Psoas muscle (tissue), 8 donors: ENCODE measurements at places on chromosomes 5 and 9. TPM values are rescaled to one million over a fixed set of nuclear protein-coding genes. Genes with fewer than 3 reads are reported as not detected.
A peak's percentile ranks its signal among the peaks of the same experiment; 100 is the strongest.

- no peak overlapping the region for H3K27ac ChIP-seq
- no peak for DNase-seq
- H3K36me3 ChIP-seq = no peaks in the 10 kb centered on the region
- no peak overlapping the region for H3K4me3 ChIP-seq
Observed at GRCh38 chr5:158770506-158770905, 329.2 kb downstream of the EBF1 start.

DNA sequence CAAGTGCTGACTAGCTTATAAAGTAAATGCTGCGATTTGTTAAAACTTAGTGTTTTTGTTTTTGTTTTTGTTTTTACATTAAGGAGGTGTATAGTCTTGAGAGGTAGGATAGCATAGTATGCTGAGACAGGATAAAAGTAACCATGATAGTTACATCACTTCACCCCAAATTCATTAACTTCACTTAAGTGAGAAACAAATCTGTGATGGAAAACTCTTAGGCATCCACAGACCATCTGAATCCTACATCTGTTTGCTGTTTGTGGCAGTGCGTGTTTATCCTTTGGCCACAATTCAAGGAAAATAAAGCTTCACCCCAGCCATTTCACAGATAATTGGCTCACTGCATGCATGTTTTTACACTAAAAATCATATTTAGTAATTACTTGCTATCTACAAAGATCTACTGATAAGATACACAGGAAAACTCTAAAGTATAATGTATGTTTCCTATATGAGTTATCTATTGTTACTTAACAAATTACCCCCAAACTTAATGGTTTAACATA lies 82.0 kb downstream of the ZNF622 start:
- H3K4me3 ChIP-seq = no peak overlapping the region
- no peak for DNase-seq
- no peaks in the 10 kb centered on the region for H3K27me3 ChIP-seq

DNA sequence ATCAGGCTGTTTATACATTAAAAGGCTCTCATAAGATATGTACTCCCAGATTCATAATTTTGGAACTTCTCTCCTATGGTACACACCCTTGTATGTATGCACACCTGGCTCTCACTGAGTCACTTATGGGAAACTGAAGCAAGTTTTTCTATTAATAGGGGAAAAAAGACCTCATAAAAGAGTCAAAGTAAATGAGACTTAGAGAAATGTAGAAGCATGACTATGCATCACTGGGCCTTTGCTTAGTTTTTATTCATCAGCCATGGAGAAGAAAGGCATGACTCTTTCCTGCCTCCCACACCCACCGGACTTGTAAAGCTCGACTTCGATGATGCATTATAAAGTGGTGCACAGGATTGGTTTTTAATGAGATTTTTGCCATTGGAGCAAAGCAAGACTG lies 28.2 kb downstream of the MTAP start:
- no peak for DNase-seq
- H3K4me1 ChIP-seq = peaks cover 13% of the 10 kb centered on the region
- no peaks in the 10 kb centered on the region for H3K27me3 ChIP-seq
- H3K36me3 ChIP-seq = no peaks in the 10 kb centered on the region
- no peak overlapping the region for H3K4me3 ChIP-seq

Gene STOML2
- total RNA-seq = 138 TPM

- H3K36me3 ChIP-seq = peaks cover 36% of the 10 kb centered on the region
- no peak overlapping the region for H3K27ac ChIP-seq
- no peaks in the 10 kb centered on the region for H3K27me3 ChIP-seq
- no peak overlapping the region for H3K4me3 ChIP-seq
- H3K4me1 ChIP-seq = no peaks in the 10 kb centered on the region
- no peak for DNase-seq
Observed at GRCh38 chr9:5869315-5870019, 21.2 kb upstream of the MLANA start.

Gene DOCK8
- total RNA-seq = 2.0 TPM

Gene SOHLH1
- not detected for total RNA-seq

GRCh38 chr9:101791938-101792337 lies 53.5 kb upstream of the GRIN3A start:
- no peak overlapping the region for H3K27ac ChIP-seq
- H3K36me3 ChIP-seq = no peaks in the 10 kb centered on the region
- H3K4me1 ChIP-seq = no peaks in the 10 kb centered on the region
- H3K27me3 ChIP-seq = no peaks in the 10 kb centered on the region
- DNase-seq = no peak
- no peak overlapping the region for H3K4me3 ChIP-seq

DNA sequence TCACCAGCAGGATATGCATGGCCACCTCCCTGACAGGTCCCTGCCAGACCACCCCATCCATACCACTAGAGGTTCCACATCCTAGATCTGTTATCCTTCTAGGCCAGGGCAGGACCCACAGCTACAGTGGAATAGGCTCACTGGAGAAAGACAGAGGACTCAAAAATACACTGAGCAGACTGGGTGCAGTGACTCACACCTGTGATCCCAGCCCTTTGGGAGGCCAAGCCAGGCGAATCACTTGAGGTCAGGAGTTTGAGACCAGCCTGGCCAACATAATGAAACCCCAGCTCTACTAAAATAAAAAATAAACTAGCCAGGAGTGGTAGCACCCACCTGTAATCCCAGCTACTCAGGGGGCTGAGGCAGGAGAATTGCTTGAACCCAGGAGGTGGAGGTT lies 56.5 kb upstream of the TESK1 start:
- H3K36me3 ChIP-seq = peaks cover 27% of the 10 kb centered on the region
- H3K27ac ChIP-seq = peak overlapping the region; percentile 30
- no peak overlapping the region for H3K4me3 ChIP-seq
- H3K27me3 ChIP-seq = no peaks in the 10 kb centered on the region
- no peak for DNase-seq
- peaks cover 51% of the 10 kb centered on the region for H3K4me1 ChIP-seq

GRCh38 chr9:116907989-116908388 lies 220.9 kb downstream of the TRIM32 start:
- no peaks in the 10 kb centered on the region for H3K27me3 ChIP-seq
- no peak overlapping the region for H3K4me3 ChIP-seq
- no peaks in the 10 kb centered on the region for H3K4me1 ChIP-seq

DNA sequence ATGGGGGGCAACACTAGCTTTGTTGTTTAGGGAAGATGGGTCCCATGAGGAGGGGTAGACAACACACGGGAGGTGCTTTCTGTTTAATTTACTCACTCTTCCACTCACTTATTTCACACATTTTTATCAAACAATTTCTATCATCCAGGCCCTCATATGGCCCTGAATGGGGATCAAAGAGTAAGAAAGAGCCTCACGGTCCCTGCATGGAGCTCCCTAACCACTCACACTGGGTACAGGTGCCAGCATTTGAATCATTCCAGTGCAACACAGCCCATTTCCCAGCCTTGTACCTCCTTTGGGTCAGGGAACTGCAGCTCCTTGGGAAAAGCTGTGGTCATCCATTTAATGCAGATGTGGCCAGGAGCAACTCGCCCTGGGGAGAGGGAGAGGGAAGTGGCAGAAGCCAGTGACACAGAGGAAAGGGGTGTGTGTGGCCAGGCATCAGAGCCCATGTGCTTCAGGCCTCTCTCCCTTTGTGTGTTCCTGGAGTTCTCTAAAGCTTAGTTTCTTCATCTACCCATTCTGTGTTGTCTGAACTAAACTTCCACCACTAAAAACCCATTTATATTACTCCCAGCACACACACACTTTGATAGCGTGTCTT lies 185.4 kb downstream of the PJA2 start:
- H3K27me3 ChIP-seq = no peaks in the 10 kb centered on the region
- no peak overlapping the region for H3K27ac ChIP-seq
- no peak for DNase-seq
- no peaks in the 10 kb centered on the region for H3K36me3 ChIP-seq

Gene SPINK14
- not detected for total RNA-seq

Gene PCDHGA8
- total RNA-seq = 1.6 TPM

DNA sequence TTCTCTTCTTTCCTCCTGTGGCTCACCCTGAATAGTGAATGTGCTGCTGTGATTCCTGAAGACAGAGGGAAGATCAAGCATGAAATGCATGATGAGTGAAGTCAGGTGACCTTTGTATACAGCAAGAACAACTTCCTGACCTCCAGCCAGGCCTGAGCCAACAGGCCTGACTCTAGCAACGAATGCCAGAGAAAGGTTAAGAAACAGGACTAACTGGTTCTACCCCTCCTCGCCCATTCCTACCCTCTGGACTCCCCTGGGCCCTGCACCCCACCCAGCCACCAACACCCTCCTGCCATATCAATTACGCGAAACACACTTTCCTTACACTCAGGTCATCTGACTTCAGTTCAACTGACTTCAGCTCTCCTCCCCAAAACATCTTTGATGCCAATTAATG lies 4.9 kb downstream of the SUSD1 start:
- H3K36me3 ChIP-seq = peaks cover 2% of the 10 kb centered on the region
- H3K27ac ChIP-seq = no peak overlapping the region
- DNase-seq = no peak
- H3K4me3 ChIP-seq = no peak overlapping the region
- peaks cover 9% of the 10 kb centered on the region for H3K4me1 ChIP-seq

GRCh38 chr5:137365126-137365865 lies 133.8 kb downstream of the SPOCK1 start:
- H3K4me1 ChIP-seq = no peaks in the 10 kb centered on the region
- no peaks in the 10 kb centered on the region for H3K36me3 ChIP-seq
- no peak for DNase-seq
- H3K27ac ChIP-seq = no peak overlapping the region
- no peaks in the 10 kb centered on the region for H3K27me3 ChIP-seq
- no peak overlapping the region for H3K4me3 ChIP-seq

GRCh38 chr5:127024821-127025220 lies 5.5 kb downstream of the MARCHF3 start:
- peaks cover 12% of the 10 kb centered on the region for H3K4me1 ChIP-seq
- no peak overlapping the region for H3K27ac ChIP-seq
- H3K27me3 ChIP-seq = no peaks in the 10 kb centered on the region
- no peaks in the 10 kb centered on the region for H3K36me3 ChIP-seq
- no peak overlapping the region for H3K4me3 ChIP-seq

DNA sequence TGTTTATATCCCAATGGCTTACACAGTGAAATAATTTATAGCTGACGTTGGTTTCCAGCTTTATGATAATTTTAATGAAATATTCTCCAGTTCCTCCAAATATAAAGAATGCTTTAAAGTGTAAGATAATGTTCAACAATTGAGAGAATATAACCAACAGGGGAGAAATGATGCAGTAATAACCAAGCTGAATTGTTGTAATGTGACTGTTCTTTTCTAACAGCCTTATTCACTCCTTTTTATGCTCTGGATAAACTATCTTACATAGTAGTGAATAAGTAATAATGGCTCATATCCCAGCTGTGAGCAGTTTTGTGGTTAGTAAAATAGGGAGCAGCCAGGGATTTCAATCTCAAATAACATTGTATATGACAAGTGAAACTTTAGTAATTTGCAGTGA lies 2348.7 kb upstream of the ACO1 start:
- no peaks in the 10 kb centered on the region for H3K4me1 ChIP-seq
- no peaks in the 10 kb centered on the region for H3K36me3 ChIP-seq
- H3K27ac ChIP-seq = no peak overlapping the region
- H3K27me3 ChIP-seq = no peaks in the 10 kb centered on the region

GRCh38 chr5:171434874-171435273 lies 15.4 kb downstream of the FGF18 start:
- no peaks in the 10 kb centered on the region for H3K27me3 ChIP-seq
- no peak overlapping the region for H3K27ac ChIP-seq
- H3K4me3 ChIP-seq = no peak overlapping the region

GRCh38 chr5:103258957-103259704 lies 568 bp downstream of the MACIR start:
- DNase-seq = peak; percentile 78
- peaks cover 29% of the 10 kb centered on the region for H3K4me1 ChIP-seq
- no peaks in the 10 kb centered on the region for H3K36me3 ChIP-seq
- H3K27ac ChIP-seq = peak overlapping the region; percentile 88
- H3K27me3 ChIP-seq = no peaks in the 10 kb centered on the region
- H3K4me3 ChIP-seq = peak overlapping the region; percentile 94

GRCh38 chr9:118438810-118439209 lies 734.6 kb downstream of the TLR4 start:
- no peaks in the 10 kb centered on the region for H3K4me1 ChIP-seq
- no peaks in the 10 kb centered on the region for H3K36me3 ChIP-seq

DNA sequence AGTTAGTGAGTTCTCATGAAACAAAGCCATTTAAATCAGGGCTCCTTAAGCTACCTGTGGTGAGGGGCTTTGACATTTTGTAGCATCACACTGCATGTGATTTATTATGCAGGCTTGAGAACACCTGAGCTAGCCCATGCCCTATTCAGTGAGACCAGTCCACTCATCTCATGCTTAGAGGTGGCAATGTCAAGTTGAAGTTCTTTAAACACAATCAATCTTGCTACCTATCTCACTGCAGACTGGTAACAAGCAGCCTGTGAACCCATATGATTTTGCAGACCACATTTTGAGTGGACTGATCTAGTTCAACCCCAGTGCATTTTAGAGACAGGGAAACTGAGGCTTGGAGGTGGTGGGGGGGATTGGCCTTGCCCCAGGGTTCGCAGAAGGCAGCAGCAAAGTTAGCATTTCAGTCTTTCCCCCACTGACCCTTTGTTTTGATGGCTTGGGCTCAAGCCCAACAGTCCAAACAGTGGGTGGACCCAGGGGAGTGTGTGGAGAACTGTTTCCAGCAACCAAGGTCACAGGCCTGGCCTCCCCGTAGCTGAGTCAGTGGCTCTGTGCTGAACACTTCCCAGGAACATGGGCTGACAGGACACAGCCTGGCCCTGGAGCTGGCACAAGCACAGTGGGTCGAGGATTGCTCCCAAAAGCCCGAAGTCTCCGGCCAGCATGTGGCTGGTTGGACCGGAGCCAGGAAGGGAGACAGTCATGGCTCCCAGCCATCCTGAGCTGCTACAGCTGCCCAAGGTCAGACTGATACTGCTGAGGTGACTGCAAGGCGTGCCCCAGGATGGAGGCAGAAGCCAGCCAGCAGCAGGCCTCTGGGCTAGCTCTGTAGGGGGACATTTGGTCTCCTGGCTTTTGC lies 95.3 kb downstream of the RGS3 start:
- peaks cover 10% of the 10 kb centered on the region for H3K4me1 ChIP-seq
- H3K36me3 ChIP-seq = no peaks in the 10 kb centered on the region
- H3K4me3 ChIP-seq = no peak overlapping the region
- H3K27ac ChIP-seq = peak overlapping the region; percentile 43
- peak; percentile 83 for DNase-seq
- H3K27me3 ChIP-seq = no peaks in the 10 kb centered on the region

DNA sequence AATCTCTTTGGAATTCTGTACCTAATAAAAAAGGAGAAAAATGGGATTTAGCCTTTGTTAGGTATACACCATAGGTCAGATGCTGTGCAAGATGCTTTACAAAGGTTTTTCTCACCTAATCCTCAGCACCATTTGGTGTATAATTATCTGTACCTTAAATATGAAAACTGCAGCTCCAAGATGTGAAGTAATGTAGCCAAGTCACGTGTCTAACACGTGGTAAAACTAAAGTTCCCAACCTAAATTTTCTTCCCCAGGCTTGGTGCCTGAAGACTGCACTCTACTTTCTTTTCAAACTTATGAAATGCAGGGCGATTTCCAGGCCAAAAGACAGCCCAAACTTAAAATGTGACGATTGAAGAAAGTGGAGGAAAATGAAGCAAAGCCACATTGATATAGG lies 125.8 kb downstream of the CDH6 start:
- H3K27ac ChIP-seq = no peak overlapping the region
- no peaks in the 10 kb centered on the region for H3K27me3 ChIP-seq
- H3K4me1 ChIP-seq = no peaks in the 10 kb centered on the region
- H3K4me3 ChIP-seq = no peak overlapping the region
- DNase-seq = no peak

Gene DBH
- total RNA-seq = 0.06 TPM
